GDM1 (cell line): ENCODE measurements at places on chromosomes 3 and 15.

GRCh38 chr15:99931703-99932603 lies 198.7 kb upstream of the LYSMD4 start:
- DNase-seq = no peak

GRCh38 chr3:39234651-39235050 lies 42.3 kb upstream of the XIRP1 start:
- no peak for DNase-seq

DNA sequence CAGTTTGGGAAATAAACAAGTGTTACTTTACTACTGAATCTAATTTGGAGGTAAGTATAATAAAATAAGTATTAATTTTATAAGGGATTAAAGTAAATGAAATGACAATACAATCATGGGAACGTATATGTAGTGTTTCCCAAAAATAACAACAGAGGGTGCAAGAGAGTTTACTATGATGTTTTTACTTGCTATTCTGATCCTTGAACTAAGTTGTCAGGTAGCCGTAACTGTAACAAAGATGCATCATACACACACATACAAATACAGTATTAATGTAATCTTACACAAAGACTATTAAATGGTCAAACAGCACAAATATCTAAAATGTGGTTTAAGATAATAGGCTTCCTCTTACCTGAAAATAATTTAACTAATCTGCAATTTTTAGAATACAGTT lies 311.4 kb downstream of the TBC1D5 start:
- DNase-seq = peak; percentile 2

DNA sequence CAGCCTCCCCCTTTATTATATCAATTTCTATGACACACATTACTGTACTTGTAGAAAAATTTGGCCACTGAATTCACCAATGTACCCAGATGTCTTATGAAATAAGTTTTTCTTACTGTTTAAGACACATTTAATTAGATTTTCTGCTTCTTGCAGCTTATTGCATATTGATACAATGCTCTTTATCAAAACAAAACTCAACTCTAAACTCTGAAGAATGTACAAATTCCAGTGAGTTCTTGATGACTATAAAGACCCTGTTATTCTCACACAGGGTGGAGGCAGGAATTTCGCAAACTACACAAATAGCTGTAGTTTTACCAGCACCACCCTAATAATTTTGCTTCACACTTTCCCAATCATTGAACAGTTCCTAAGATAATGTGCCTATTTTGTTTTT lies 22.0 kb downstream of the CMTM6 start:
- no peak for DNase-seq

- DNase-seq = no peak
Measured at GRCh38 chr3:70298385-70298784, 14.1 kb downstream of the MDFIC2 start.
